EL (cell line): ENCODE measurements at places on chromosomes 4 and X.
A peak's percentile ranks its signal among the peaks of the same experiment; 100 is the strongest.

DNA sequence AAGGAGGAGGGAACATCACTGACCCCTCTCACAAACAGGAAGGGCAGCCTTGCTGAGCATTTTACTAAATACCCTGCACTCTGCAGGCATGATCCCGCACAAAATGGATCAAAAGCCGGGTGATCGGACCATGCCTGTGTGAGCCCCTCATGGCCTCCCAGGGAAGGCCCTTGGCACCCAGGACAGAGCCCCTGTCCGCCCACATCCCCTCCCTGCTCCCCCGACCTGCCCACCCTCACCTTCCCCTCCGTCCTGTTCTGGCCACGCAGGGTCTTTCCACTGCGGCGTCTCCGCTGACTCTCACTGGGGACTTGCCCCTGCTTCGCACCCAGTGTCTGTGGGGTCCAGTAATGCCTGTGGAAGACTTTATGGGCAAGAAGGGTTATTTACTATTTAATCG lies 105.0 kb downstream of the HMX1 start:
- DNase-seq: no peak

DNA sequence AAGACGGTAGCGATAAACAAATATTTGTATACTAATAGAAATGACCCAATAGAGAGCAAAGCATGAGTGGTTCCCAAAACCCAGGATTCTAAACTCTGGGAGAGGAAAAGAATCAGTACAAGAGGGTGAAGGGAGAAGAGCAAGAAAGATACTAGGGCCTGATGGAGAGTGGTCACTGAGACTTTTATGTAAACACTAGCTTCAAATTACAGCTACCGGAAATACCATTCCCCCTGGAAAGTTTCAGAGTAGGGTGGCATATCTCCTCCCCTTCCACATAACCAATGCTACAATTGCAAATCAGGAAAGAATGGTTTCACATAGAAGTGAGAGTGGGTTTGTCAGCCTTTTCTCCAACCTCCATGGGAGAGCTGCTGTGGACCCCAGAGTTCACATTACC lies 77.1 kb downstream of the EIF4E start:
- DNase-seq: peak; percentile 65

GRCh38 chrX:28229217-28229616 lies 248.0 kb upstream of the DCAF8L1 start:
- DNase-seq: no peak

GRCh38 chr4:101347557-101348366 lies 436 bp upstream of the PPP3CA start:
- DNase-seq: peak; percentile 95

GRCh38 chrX:123513585-123514278 lies 219.1 kb downstream of the THOC2 start:
- DNase-seq: no peak

- DNase-seq: peak; percentile 89
Observed at GRCh38 chr4:122764071-122764820, 31.7 kb downstream of the BBS12 start.

- no peak for DNase-seq
Observed at GRCh38 chr4:128298146-128298758, 10.6 kb upstream of the PGRMC2 start.

DNA sequence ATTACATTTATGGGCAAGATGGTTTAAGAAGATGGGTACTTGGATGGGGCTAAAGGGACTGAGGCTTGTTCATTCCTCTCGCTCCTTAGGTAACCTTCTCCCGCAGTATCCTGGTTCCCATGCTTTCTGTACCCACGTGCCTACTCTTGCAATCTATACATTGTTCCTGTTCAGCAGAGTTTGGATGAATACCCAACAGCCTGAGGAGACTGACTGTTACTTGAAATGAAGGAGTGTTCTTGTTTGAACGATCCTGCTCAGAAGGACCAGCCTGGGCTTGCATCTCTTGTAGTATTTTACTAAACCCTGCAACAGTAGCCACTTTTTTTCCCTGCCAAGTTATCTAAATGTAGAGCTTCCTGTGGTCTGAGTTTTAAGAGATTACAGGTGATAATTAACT lies 33.7 kb upstream of the ADH6 start:
- no peak for DNase-seq

GRCh38 chr4:180372691-180373090 lies 1870.5 kb upstream of the TENM3 start:
- no peak for DNase-seq

DNA sequence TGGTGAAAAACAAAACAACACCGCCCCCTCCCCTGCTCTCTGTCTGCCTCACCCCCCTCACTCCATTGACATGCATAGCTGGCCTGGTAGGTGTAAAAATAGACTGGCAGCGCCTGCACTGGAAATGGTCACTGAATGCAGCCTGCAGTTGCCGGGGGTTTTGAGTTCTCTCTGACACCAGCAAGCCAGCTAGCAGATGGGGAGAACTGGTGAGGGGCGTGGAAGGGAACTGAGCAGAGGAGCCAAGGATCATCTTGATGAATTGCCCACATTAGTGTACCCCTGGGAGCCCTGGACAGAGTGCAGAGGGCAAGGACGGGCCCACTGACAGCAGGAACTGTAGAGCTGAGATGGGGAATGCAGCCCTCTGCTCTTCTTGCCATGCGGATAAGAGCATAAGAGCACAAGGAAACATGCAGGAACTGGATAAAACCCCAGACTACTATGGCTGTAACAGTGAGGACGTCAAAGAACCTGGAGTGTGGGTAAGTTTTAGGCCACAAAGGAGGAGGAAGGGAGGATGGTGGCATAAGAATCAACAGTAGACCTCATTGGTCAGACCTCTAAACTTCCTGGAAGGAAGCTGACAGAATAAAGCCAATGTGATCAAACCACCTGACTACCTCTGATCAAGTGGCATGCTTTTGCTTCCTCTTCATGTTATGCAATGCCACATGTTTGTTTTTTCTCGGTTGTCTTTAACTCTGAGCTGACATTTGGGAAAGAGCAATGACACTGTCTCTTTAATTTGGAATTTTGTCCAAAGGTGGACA lies 96.3 kb downstream of the ANK2 start:
- DNase-seq: no peak

DNA sequence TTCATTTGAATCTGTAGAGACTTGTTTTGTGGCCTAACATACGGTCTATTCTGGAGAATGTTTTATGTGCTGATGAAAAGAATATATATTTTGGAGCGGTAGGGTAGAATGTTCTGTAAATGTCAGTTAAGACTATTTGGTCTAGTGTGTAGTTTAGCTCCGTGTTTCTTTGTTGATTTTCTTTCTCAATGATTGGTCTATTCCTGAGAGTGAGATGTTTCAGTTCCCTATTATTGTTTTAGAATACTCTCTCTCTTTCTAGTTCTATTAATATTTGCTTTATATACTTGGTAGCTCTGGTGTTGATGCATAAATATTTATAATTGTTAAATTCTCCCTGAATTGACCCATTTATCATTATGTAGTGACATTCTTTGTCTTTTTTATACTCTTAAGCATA lies 236.5 kb downstream of the GLUD2 start:
- no peak for DNase-seq

DNA sequence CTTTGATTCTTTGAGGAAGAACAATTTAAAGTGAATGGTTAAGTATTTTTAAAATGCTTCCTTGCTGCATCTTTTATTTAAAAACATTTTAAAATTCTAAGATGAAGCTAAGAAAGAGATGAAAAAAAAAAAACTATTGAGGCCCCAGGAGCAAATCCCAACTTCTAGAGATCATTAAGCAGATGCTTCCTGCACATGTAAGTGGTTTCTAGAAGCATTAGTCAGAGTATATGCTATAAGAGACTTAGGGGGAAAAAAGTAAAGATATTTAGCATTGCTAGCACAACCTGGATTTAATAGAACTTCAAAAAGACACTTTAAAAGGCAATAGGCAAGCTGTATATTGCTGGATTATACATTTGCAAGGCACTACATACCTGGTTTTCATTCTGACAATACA lies 64.7 kb downstream of the ZNF827 start:
- DNase-seq: no peak

DNA sequence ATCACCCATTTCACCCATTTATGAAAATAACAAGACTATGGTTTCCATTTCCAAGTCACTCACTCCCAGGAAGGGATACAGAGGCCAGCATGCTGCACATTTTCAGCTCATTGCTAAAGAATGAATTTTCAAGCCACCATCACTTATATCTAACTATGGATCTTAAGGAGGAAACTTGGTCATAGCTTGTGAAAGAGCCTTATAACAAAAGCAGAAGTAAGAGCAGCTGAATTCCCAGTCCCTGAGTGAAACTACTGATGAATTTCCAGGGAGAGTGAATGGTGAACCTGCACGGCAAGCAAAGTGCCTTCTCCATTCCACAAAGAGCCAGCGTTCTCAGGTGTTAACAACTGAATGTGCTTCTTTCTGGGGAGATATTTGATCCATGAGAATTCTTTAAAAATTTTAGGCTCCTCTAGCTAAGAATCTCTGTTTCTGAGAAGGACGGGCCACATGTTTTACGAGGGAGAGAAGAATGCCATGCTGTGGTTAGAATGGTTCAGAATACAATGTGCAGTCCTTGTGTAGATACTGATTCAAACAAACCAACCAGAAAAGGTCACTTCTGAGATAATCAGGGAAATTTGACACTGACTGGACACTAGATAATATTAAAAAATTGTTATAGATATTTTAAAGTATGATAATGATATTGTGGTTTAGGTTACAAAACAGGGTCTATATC lies 24.0 kb downstream of the BTC start:
- no peak for DNase-seq

- no peak for DNase-seq
Observed at GRCh38 chr4:107618656-107619055, 101.4 kb downstream of the PAPSS1 start.

- DNase-seq: no peak
Observed at GRCh38 chrX:119055687-119056086, 17.1 kb upstream of the CT47C1 start.

- DNase-seq: no peak
Observed at GRCh38 chr4:11769434-11769833, 340.7 kb upstream of the HS3ST1 start.

- no peak for DNase-seq
Observed at GRCh38 chr4:117777721-117778120, 256.6 kb upstream of the NDST3 start.

DNA sequence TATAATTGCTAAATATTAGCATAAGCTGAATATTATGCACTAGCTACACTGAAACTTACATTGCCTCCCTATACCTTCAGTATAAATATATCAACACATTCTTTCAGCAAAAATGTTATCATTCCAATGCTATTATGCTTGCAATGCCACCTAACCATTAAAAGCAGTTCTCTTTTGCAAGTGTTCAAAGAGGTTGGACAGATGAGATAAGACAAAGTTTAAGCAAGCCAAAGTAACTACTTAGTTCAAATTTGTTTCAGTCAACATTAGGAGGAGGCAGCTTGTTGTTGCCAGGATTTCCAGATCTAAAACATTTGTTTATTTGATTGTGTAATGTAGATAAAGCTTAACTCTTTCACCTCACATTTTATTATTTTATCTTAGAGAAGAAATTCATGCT lies 323.9 kb upstream of the FAM241A start:
- DNase-seq: no peak

DNA sequence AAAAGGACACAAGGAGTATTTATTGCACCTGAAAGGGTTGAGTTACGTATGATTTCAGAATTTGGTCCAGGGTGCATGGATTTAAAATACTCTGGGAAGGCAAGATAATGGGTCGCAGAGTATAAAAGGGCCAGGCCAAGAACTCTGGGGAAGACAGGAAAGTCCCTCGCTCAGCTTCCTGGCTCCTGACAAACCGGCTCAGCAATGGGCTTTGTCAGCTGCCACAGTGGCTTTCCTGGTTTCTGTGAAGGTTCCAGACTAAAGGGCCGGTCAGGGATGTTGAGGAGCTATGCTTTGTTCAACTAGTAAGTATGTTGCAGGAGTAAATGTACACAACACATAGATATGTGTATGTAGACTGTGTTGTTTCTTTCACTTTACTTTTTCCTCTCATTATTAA lies 154.4 kb upstream of the ETNPPL start:
- DNase-seq: no peak

DNA sequence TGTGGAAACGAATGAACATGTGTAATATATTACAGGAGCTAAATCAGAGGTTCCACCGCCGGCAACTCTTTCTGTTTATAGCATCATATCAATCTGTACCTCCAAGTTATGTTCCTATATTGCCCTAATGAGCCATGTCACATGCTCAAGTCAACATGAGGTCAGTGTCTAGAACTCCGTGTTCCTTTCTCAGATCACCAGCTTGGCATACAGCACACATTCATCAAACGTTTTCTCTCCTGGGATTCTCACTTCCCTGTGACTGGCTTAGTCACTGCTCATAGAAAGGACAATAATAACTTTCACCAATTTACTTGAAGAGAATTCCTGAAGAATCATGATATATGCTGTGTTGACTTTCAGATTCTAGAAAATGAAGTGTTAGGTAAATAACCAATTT lies 532.0 kb upstream of the SPANXN1 start:
- DNase-seq: no peak

GRCh38 chr4:56705334-56705733 lies 24.2 kb upstream of the HOPX start:
- DNase-seq: no peak

DNA sequence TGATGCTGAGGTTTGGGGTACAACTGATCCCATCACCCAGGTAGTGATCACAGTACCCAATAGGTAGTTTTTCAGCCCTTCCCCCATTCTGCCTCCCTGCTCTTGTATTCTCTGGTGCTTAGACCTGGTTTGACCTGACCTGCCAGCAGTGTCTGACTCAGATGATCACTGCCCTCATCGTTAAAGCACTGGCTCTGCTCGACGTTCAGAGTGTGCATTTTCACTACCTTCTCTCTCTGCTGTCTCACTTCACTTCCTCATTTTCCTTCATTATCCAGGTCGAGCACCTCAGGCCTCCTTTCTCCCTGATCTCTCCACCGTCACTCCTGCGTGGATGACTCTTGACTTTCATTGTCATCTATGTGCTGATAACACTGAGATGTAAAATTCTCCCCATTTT lies 83.6 kb downstream of the PARM1 start:
- DNase-seq: no peak

GRCh38 chr4:55722132-55722531 lies 86.0 kb upstream of the NMU start:
- DNase-seq: no peak

GRCh38 chrX:18886344-18887161 lies 97.4 kb downstream of the PHKA2 start:
- DNase-seq: peak; percentile 58

DNA sequence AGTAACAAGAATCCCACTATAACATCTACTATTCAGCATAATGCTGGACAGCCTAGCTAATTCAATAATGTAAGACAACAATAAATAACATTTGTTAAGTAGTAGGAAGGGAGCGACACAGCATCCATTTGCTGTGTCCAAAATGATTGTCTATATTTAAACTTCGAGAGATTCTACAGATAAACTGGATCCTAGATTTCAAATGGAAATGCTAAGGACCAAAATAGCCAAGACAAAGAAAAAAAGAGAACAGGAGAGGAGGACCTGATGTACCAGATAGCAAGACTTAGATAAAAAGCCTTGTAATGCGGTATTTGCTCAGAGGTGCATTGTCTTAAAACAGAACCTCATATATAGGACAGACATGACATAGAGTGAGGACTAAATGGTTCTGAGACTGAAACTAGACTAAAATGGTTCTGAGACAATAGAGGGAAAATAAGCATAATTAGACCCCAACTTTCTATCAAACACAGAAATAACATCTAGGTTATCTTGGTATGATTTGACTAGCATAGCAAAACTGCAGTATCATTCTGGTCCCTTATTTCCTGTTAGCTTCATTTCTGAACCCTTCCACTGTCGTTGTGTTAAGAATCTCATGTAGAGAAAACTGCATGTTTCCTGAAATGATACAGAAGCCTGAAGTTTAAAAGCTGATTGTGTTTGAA lies 3.8 kb downstream of the HPGDS start:
- no peak for DNase-seq
